A673 (cell line): ENCODE measurements at places on chromosomes 3 and 15. TPM values are rescaled to one million over a fixed set of nuclear protein-coding genes. Genes with fewer than 3 reads are reported as not detected.
A peak's percentile ranks its signal among the peaks of the same experiment; 100 is the strongest.

UACA gene
- total RNA-seq = 26.9 and 27.7 TPM in 2 replicates

LINGO1 gene
- total RNA-seq = 93.7 and 111 TPM in 2 replicates

IRAK2 gene
- total RNA-seq = 0.34 and 0.63 TPM in 2 replicates

GRCh38 chr3:116776880-116777785 lies 67.6 kb downstream of the TUSC7 start:
- no peak overlapping the region for H3K27ac ChIP-seq
- DNase-seq = peak; percentile 12
- H3K36me3 ChIP-seq = no peaks in the 10 kb centered on the region
- no peaks in the 10 kb centered on the region for H3K4me1 ChIP-seq
